ENCODE measurements at places on chromosomes 1 and 21.

GRCh38 chr21:33668620-33669019, 26.3 kb downstream of the ITSN1 start:
- no peak for DNase-seq

- DNase-seq = no peak
Observed at GRCh38 chr1:21811875-21812305, at the start of gene LDLRAD2. LDLRAD2 (plus strand) TSS chr1:21812265; CDS start chr1:21812452, 187 bp downstream.

DNA sequence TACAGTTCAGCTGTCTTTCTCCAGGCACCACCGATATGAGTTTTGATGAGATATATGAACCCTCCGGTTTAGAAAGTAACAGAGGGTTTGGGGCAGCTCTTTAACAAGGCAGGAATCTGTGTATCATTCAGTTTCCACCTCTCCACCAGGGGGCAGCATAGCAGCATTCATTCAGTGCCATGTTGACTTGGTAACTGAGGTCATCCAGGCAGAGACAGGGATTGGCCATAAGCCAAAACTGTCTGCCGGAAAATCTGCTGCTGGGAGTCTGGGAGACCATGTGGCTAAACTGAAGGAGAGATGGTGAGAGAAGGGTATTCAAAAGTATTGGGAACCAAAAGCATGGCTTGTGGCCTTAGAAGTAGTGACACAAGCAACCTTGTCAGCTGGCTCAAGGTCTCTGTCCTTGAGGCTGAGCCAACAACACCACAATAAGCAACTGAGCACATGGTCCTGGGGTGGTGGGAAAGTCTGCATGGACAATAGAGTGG, 98.5 kb downstream of the LMX1A start:
- peak; percentile 29 for DNase-seq

DNA sequence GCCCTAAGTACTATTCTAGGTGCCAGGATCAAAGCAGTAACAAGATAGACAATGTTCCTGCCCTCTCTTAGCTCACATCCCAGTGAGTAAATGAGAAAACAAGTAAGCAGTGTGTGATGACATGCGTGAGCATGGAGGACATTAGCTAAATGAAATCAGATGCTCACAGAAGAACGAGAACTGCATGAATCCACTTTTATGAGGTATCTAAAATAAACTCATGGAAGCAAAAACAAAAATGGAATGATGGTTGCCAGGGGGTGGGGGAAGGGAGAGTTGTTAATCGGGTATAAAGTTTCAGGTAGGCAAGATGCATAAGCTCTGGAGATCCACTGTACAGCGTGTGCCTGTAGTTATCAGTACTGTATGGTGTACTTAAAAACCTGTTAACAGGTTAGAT, 195.1 kb downstream of the HHAT start:
- DNase-seq = no peak

- no peak for DNase-seq
Observed at GRCh38 chr1:204725821-204726448, 40.4 kb upstream of the LRRN2 start.

DNA sequence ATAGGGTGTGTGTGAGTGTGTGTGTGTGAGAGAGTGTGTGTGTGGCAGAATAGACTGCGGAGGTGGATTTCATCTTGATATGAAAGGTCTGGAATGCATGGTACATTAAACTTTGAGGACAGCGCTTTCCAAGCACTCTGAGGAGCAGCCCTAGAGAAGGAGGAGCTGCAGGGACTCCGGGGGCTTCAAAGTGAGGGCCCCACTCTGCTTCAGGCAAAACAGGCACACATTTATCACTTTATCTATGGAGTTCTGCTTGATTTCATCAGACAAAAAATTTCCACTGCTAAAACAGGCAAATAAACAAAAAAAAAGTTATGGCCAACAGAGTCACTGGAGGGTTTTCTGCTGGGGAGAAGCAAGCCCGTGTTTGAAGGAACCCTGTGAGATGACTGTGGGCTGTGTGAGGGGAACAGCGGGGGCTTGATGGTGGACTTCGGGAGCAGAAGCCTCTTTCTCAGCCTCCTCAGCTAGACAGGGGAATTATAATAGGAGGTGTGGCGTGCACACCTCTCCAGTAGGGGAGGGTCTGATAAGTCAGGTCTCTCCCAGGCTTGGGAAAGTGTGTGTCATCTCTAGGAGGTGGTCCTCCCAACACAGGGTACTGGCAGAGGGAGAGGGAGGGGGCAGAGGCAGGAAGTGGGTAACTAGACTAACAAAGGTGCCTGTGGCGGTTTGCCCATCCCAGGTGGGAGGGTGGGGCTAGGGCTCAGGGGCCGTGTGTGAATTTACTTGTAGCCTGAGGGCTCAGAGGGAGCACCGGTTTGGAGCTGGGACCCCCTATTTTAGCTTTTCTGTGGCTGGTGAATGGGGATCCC, 18.3 kb upstream of the HDAC1 start:
- DNase-seq = peak; percentile 71

DNA sequence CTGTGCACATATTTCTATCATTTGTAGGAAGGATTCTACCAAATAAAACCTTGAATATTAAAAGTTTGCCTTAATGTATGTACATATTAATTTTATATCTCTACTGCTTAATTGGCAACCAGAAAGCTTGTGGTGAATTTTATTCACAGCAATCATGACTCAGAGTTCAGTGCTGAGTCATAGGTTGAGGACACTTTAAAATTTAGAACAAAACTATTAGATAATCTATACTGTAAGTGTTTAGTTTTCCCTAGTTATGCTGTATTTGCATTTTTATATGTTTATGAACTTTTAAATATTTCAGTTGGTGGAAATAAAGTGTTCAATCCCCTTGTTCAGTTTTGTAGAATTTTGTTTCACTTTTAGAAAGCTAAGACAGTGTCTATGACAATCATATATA, 841.5 kb downstream of the KCNT2 start:
- no peak for DNase-seq

DNA sequence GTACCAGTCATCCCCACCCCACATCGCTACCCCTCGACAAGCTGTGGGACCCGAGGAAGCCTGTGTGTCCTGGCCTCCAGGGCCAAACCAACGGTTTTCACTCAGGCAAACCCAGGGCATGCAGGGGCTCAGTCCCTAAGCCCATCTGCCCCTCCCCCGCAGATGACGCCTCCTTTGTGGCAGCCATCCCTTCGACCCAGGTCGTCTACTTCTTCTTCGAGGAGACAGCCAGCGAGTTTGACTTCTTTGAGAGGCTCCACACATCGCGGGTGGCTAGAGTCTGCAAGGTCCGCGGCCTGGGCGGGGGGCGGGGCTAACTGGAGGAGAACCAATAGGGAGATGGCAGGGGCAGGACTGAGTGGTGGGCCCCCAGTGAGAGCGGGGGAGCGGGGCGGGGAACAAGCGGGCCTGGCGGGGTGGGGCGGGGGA, 7.4 kb downstream of the SEMA4A start:
- peak; percentile 75 for DNase-seq

DNA sequence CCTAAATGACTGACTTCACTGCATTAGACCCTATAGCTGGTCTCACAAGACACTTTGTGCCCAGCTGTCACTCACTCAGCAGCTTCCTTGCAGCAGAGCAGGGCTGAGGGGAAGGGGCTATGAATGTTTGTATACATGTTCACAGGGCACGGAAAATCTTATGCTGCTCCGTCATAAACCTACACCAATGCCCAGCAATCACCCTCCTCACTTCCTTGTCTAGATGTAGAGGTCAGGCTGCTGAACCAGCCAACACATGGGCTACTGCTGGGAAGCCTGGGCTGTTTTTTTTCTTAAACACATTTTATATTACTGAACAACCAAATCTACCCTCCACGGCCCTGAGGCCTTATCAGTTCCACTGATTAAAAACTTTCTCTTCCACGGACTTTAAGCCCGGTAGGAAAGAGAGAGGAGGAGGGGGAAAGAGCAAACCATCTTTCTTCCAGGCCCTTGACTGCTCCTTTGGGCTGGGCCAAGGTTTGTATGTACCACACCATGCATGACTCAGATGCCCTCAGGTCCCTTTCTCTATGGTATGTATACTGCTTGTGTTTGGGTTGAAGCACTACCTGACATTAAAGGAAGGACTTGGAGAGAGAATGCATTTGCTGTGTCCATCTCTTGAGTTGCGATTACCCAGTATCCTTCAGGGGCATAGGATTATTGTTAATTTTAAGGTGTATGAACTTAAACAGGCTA, 12.7 kb downstream of the MTFR1L start:
- DNase-seq = no peak

DNA sequence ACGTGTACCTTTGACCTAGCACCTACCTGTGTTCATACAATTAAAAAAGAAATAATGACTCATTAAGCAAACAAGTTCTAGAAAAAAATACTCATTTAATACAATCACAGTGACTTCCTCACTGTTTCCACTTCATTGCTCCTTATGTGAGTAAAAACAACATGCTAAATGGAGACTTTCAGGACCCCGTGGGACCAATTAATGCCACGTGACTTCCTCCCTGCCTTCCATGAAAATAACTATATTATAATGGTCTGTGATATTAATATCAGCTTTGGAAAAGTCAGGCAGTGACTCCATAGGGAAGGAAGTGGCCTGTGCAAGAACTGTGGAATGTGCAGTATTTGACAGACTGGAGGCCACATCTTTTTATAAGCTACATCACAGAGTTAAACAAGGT, 337.8 kb downstream of the HLX start:
- no peak for DNase-seq

GRCh38 chr1:244197851-244198375, 146.8 kb downstream of the ZBTB18 start:
- DNase-seq = no peak
